ENCODE measurements at places on chromosomes 5 and 9.

DNA sequence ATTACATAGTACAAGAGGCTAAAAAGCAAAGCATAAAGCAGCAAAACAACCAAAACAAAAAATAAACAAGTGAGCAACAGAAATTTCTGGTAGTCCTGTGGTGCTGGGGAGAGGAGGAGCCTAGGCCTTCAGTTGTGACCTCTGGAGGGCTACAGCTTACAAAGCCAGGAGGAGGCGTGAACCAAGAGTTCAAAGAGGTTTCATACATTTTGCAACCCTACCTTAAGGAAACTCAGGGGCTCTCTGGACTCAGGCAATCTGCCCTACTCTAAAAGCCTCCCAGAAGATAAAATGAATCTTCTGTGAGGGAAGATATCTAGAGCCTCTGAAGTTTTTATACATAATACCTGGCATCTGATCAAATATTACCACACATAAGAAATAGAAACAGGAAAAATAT lies 187.4 kb downstream of the AGTPBP1 start:
- DNase-seq: no peak

GRCh38 chr5:67680099-67680498 lies 483.5 kb upstream of the CD180 start:
- no peak for DNase-seq

- no peak for DNase-seq
Observed at GRCh38 chr9:91856419-91856818, 93.6 kb downstream of the ROR2 start.

- no peak for DNase-seq
Observed at GRCh38 chr9:16671591-16672137, 198.8 kb downstream of the BNC2 start.

DNA sequence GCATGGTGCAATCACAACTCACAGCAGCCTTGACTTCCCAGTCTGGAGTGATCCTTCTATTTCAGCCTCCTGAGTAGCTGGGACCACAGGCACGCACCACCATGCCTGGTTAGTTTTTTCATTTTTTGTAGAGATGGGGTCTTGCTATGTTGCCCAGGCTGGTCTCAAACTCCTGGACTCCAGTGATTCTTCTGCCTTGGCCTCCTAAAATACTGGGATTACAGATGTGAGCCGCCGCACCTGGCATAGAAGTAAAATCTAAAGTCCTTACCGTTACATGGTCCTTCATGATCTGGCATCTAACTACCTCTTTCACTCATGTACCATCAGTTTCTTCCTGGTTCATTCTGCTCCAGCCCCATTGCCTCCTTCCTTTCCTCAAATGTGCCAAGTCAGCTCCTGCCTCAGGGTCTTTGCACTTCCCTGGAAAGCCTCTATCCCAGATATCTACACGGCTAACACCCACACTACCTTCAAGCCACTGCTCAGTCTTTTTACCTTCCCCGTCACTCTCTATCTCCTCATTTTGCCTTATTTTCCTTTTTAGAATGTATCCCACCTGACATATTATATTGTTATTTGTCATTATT lies 6.9 kb upstream of the RBM27 start:
- no peak for DNase-seq

GRCh38 chr9:20713172-20713571 lies 29.1 kb downstream of the FOCAD start:
- no peak for DNase-seq

Data from mesothelial cell of epicardium (in vitro differentiated cells).